Left renal cortex interstitium (tissue), 4 donors: ENCODE measurements at places on chromosomes 1 and 21. TPM values are rescaled to one million over a fixed set of nuclear protein-coding genes. Genes with fewer than 3 reads are reported as not detected.

DNA sequence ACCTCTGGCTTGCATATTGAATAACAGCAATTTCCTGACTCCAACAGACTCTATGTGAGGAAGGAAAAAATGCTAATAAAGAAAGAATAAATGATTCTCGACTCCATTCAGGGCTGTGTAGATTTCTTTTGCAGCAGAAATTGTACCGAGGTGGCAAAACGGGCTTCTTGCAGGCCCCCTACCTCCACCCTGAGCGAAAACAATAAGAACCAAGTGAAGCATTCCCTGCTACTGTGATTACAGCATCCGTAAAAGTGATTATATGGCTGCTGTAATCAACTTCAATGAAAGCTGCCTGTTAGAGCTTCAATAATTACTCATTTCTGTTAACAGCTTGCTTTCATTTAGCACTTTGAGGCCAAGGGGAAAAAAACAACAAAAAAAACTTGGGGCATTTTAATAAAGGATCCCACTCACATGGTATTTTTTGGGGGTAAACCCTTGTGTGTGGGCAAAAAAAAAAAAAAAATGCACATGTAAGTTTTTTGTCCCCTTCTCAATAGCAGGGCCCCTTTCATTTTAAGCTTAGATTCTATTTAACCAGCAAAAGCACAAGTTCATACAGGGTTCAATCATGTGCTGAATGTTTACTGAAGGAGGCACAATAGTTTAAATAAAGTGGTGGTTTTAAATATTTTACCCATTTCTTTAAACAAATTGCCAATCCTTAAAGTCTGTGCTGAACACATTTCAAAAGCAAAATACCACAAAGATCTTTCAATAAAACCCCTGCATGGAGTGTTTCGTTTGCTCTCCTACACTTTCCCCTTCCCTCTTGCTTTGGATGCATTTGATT, 271.6 kb downstream of the LMO4 start:
- DNase-seq = no peak

DNA sequence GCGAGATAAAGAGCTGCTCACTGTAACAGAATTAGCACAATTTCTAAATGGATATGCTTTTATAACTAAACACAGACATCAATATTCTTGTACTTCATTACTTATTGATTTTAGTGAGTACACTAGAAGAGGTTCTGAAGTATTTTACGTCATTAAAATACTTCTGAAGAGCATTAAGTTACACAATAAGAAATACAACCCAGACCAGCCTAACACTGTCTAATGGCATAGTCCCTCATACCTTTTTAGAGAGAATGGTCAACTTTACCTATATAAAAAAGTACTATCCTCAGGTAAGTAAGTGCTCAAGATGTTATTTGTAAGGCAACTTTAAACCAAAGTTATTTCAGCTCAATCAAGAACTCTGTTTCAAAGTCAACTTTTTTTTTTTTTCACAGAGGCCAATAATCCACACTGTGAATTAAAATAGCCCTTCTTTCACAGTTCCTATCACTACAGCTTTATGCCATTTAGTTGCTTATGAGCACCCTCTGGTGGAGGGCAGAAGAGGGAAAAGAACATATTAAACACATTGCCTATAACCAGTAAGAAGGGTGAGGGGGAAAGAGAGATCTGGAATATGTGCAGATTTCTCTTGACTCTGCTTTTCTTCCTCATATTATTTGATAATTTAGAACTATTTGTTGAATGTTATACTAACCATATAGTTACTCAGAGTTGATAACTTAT, 182.1 kb upstream of the DMRTA2 start:
- DNase-seq = no peak

GRCh38 chr1:3881193-3881480, 18.9 kb downstream of the C1orf174 start:
- no peak for DNase-seq

DNA sequence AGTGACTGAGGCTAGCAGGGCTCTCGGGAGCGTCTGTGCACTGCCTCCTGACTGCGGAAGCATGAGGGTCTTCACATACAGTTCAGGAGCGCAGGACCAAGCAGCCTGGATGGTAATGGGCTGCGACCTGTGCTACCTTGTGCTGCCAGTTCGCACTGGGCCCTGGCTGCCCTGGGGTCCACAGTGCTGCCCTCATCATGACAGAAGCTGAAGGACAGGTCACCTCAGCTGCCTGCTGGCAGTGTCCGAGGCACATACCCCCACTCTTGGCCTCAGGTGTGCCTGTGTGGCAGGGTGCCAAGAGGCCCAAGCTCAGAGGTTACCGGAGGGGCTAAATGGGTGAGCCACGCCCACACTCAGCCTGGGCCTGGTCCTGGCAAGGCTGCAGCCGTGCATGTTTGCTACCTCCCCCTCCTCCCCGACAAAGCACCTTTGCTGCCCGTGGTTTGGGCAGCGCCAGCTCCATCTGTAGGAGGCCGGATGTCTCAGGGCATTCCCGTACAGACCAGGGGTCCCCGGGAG, 4.4 kb downstream of the JMJD4 start:
- no peak for DNase-seq

TTC39A gene
- polyA plus RNA-seq = 9.4 TPM

APCS gene
- polyA plus RNA-seq = not detected

ACTL8 gene
- polyA plus RNA-seq = not detected
